ENCODE measurements at places on chromosomes 13 and 19.

- peaks cover 44% of the 10 kb centered on the region for H3K36me3 ChIP-seq
- H3K4me1 ChIP-seq = peaks cover 31% of the 10 kb centered on the region
- no peak for DNase-seq
- H3K4me3 ChIP-seq = no peak overlapping the region
These were observed 7.1 kb downstream of the COMMD6 start for GRCh38 chr13:75530549-75530961.

GRCh38 chr13:110830331-110830730 lies 84.5 kb downstream of the ANKRD10 start:
- no peaks in the 10 kb centered on the region for H3K36me3 ChIP-seq
- peaks cover 14% of the 10 kb centered on the region for H3K27me3 ChIP-seq
- no peaks in the 10 kb centered on the region for H3K4me1 ChIP-seq
- DNase-seq = no peak
- H3K27ac ChIP-seq = no peak overlapping the region
- H3K4me3 ChIP-seq = no peak overlapping the region

DNA sequence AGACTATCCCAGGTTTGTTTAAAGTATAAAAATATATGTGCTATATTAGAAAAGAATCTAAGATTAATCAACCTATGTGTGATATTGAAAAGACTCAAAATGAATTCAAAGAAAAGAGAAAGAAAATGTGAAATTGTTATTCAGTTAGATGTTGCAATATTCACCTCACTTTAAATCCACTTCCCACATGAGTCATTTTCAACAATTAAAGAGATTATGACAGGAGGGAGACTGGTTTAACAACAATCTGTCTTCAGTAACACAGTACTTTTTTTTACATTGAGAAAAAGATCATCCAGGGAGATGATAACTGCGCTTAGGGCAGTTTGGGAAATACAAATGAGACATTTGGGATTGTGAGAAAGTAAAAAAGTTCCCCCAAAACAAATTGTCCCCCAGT lies 1246.2 kb downstream of the SLITRK1 start:
- DNase-seq = no peak
- H3K4me1 ChIP-seq = no peaks in the 10 kb centered on the region
- no peaks in the 10 kb centered on the region for H3K36me3 ChIP-seq
- no peak overlapping the region for H3K27ac ChIP-seq
- H3K4me3 ChIP-seq = no peak overlapping the region

DNA sequence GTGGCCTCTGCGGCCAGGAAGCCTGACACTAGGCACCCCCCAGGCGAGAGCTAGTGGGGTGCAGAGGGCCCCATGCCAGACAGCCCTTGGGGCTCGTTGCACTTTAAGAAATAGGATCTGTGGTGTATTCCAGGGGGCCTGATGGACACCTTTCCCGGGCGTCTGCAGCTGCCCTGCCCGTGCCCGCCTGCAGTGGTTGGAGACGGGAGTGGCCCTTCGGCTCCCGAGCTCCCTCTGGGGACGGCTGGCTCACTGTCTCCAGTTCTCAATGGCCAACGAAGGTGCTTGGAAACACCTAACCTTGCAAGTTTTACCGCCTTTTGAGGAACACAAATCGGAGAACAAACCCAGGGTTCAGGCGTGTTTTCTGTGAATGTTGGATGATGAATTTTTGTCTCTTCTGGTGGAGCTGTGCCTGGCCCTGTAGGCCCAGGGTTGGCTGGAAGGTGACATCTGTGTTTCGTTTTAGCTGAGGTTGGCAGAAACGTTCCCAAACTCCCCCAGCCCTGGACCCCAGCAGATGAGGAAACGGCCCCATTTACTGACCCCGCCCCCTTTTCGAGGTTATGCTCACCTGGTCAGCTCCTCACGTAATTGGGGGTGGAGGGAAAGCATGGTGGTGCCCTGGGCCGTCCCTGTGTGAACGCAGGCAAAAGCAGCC lies 17.4 kb upstream of the NPAS1 start:
- no peaks in the 10 kb centered on the region for H3K4me1 ChIP-seq
- peaks cover 14% of the 10 kb centered on the region for H3K36me3 ChIP-seq
- no peak overlapping the region for H3K4me3 ChIP-seq
- no peak for DNase-seq
- H3K27me3 ChIP-seq = peaks cover 8% of the 10 kb centered on the region

DNA sequence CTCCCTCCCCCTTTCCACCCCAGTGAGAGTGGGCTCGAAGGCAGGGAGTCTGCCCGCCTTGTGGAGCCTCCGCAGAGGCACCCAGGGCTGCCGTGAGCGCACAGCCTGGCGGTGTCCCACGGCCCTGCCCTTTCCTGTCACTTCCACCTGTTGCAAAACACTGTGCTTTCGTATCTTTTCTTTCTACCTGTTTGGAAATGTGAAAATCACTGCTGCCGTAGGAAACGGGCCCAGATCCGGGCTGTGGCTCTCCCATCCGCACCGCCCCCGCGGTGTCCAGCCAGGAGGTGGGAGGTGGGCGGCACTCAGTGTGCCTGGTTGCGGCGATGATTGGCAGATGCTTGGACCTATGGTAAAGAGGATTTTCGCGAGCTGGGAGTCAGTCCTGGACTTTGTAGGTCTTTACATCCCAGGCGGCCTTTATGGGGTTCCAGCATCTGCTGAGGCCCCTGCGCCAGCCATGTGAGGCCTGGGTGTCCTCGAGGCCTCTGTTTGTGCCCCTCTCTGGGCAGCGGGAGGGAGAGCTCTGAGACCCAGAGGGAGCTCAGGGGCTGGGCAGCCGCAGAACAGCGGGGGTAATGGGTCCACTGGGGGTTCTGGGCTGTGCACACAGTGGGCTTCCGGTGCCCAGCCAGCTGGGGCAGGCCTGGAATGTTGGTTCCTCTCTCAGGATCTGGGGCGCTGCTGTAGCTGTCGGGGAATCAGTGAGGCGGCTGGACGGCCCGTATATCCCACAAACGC lies 6.1 kb downstream of the STK11 start:
- H3K27ac ChIP-seq = peak overlapping the region; percentile 52
- no peak overlapping the region for H3K4me3 ChIP-seq
- peaks cover 30% of the 10 kb centered on the region for H3K36me3 ChIP-seq
- no peaks in the 10 kb centered on the region for H3K27me3 ChIP-seq
- no peak for DNase-seq

DNA sequence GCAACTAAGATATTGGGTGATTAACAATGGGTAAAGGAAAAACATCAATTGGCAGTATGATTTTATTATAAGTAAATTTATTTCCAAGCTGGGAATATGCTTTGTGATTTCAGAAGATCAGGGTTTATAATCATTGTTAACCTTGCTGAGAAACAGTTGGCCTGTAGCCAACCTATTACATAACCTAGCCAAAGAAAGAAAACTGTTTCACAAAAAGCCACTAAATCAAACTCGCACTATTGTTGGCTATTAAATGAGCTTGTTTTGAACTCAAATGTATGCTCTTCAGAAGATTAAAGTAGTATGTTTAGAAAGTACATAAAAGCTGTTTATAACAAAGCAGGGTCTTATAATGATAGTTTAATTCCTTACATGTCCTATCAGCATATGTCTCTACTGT lies 151.7 kb downstream of the LHFPL6 start:
- H3K4me3 ChIP-seq = no peak overlapping the region
- H3K36me3 ChIP-seq = no peaks in the 10 kb centered on the region
- no peak for DNase-seq
- no peaks in the 10 kb centered on the region for H3K4me1 ChIP-seq

GRCh38 chr19:5369962-5370367 lies 29.4 kb upstream of the PTPRS start:
- H3K27ac ChIP-seq = no peak overlapping the region
- H3K4me3 ChIP-seq = no peak overlapping the region
- no peaks in the 10 kb centered on the region for H3K36me3 ChIP-seq
- no peaks in the 10 kb centered on the region for H3K27me3 ChIP-seq
- no peaks in the 10 kb centered on the region for H3K4me1 ChIP-seq
- DNase-seq = peak; percentile 49

GRCh38 chr13:98838776-98839175 lies 86.3 kb upstream of the SLC15A1 start:
- peaks cover 14% of the 10 kb centered on the region for H3K36me3 ChIP-seq
- H3K4me3 ChIP-seq = no peak overlapping the region
- H3K4me1 ChIP-seq = peaks cover 4% of the 10 kb centered on the region

DNA sequence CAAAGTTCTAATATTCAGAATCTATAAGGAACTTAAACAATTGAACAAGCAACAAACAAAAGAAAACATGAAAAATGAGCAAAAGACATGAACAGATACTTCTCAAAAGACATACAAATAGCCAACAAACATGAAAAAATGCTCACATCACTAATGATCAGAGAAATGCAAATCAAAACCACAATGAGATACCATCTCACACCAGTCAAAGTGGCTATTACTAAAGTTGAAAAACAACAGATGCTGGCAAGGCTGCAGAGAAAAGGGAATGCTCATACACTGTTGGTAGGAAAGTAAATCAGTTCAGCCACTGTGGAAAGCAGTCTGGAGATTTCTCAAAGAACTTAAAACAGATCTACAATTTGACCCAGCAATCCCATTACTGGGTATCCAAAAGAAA lies 74.3 kb downstream of the CRYL1 start:
- peaks cover 13% of the 10 kb centered on the region for H3K36me3 ChIP-seq
- peaks cover 1% of the 10 kb centered on the region for H3K27me3 ChIP-seq
- H3K4me1 ChIP-seq = peaks cover 16% of the 10 kb centered on the region
- no peak for DNase-seq

DNA sequence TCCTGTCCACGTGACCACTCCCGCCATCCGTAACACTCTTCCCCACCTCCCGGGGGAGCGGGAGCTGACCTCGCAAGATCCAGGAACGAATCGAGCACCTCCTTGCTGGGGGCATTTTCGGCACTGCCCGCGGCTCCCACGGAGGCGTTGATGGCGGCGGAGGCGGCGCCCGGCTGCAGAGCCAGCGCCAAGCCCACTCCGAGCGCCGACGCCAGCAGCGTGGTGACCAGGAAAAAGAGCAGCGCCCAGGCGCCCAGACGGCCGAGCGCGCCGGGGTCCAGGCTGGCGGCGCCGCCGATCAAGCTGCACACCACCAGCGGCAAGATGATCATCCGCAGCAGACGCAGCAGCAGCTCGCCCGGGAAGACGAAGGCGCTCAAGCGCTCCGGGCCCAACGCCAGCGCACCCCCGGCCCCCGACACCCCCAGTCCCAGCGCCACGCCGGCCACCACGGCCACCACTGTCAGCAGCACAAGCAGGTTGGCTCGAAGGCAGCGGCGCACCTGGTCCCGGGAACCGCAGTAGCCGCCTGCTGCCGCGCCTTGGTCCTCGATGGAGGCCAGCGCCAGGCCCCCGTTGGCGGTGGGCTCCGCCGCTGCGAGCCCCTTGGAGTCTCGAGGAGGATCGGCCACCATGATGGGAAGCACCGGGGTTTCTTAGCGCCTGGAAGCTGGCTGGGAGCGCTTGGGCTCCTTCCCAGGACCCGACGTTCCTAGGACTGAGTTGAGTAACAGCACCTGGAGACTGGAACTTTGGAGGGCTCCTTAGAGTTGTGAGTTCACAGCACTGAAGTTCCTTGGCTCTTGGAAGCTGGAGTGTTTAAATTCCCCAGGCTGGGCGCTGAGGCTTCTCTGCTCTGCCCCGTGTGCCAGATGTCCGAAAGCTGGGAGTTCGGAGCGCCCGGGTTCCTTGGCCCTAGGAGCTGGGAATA lies 798 bp downstream of the SLC1A5 start:
- H3K4me1 ChIP-seq = peaks cover 63% of the 10 kb centered on the region
- peaks cover 50% of the 10 kb centered on the region for H3K36me3 ChIP-seq
- DNase-seq = peak; percentile 53
- H3K27ac ChIP-seq = peak overlapping the region; percentile 98
- H3K4me3 ChIP-seq = peak overlapping the region; percentile 98
- H3K27me3 ChIP-seq = no peaks in the 10 kb centered on the region

DNA sequence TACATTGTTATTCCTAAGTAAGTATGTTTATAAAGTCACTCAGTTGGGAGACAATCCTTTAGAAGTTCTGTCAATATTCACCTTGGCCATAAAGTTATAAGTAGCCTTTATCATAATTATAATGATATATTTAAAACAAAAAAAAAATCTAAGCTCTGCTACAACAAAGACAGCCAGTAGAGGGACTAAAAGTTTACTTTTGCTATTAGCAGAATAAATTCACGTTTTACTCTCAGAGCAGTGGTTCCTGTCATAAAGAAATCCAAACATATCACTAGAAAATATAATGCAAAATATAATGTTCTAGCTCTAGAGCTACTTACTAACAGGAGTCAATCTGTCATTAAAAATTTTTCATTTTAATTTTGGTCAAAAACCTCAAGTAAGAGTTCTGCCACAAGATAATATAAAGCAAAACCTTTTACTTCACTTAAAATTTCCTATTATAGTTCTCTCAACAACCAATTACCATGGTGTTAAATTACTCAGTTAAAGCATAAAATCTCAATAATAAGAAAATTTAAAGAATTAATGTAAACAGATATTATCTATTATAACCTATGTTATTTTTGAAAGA lies 17.7 kb downstream of the INTS6 start:
- DNase-seq = no peak
- H3K36me3 ChIP-seq = peaks cover 14% of the 10 kb centered on the region
- no peak overlapping the region for H3K27ac ChIP-seq
- H3K27me3 ChIP-seq = no peaks in the 10 kb centered on the region
- no peak overlapping the region for H3K4me3 ChIP-seq

- H3K27me3 ChIP-seq = no peaks in the 10 kb centered on the region
- DNase-seq = no peak
- H3K36me3 ChIP-seq = no peaks in the 10 kb centered on the region
- H3K4me1 ChIP-seq = no peaks in the 10 kb centered on the region
- no peak overlapping the region for H3K4me3 ChIP-seq
- H3K27ac ChIP-seq = no peak overlapping the region
These were observed 425.2 kb downstream of the FOXO1 start for GRCh38 chr13:40241125-40241798.

DNA sequence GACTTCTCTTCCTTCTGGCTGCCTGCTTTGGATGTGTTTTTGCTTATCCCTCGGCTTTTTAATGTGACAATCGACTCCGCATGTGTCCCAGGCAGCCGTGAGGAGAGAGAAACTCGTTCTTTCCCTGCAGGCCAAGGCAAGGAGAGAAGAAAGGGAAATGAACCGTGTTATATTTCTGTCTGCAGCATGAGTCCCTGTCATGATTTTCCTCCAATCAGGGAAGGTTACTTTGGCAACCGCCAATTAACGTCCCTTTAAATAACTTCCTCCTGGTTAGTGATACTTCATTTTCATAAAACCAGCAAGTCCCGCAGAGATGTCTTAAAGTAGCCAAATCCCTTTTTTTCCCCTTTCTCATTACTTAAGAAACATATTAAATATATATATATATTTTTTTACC lies 42.6 kb downstream of the RFC3 start:
- H3K27me3 ChIP-seq = no peaks in the 10 kb centered on the region
- peaks cover 14% of the 10 kb centered on the region for H3K36me3 ChIP-seq
- H3K4me1 ChIP-seq = no peaks in the 10 kb centered on the region
- DNase-seq = no peak
- H3K27ac ChIP-seq = no peak overlapping the region

GRCh38 chr13:32045537-32045936 lies 14.0 kb downstream of the FRY start:
- peaks cover 11% of the 10 kb centered on the region for H3K36me3 ChIP-seq
- peaks cover 38% of the 10 kb centered on the region for H3K4me1 ChIP-seq
- no peak for DNase-seq
- no peak overlapping the region for H3K27ac ChIP-seq
- H3K4me3 ChIP-seq = no peak overlapping the region
- H3K27me3 ChIP-seq = no peaks in the 10 kb centered on the region

GRCh38 chr13:39858794-39859193 lies 203.3 kb downstream of the COG6 start:
- no peak overlapping the region for H3K27ac ChIP-seq
- DNase-seq = no peak
- no peaks in the 10 kb centered on the region for H3K4me1 ChIP-seq
- H3K4me3 ChIP-seq = no peak overlapping the region
- peaks cover 2% of the 10 kb centered on the region for H3K36me3 ChIP-seq
- H3K27me3 ChIP-seq = peaks cover 4% of the 10 kb centered on the region
